ENCODE measurements at places on chromosomes 7 and 10.
A peak's percentile ranks its signal among the peaks of the same experiment; 100 is the strongest.

DNA sequence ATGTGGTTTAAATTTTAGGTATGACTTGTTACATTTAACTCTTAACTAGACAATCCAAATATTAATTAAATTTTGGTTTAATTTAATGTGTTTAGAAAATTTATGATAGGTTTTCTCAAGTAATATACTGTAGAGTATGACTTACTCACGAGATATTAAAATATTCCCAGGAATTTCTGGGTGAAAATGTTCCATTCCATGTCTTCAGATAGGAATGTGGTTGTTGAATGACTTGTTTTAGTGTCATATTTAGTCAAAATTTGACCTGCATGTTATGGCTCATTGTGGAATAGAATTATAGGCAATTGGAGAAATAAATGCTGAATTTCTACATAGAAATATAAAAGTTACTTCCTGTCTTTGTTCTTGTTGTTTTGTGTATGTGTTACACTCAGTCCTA is 46.7 kb downstream of the SHOC2 start:
- no peaks in the 10 kb centered on the region for H3K4me1 ChIP-seq
- no peaks in the 10 kb centered on the region for H3K27me3 ChIP-seq
- no peak overlapping the region for H3K27ac ChIP-seq

GRCh38 chr7:132240262-132240661 is 336.0 kb downstream of the PLXNA4 start:
- no peak overlapping the region for H3K4me3 ChIP-seq
- no peak overlapping the region for H3K27ac ChIP-seq
- DNase-seq, result no peak
- H3K36me3 ChIP-seq, result no peaks in the 10 kb centered on the region

GRCh38 chr7:158612546-158612945 is 24.9 kb upstream of the PTPRN2 start:
- no peaks in the 10 kb centered on the region for H3K4me1 ChIP-seq
- H3K4me3 ChIP-seq, result no peak overlapping the region
- no peak overlapping the region for H3K27ac ChIP-seq

- H3K27me3 ChIP-seq, result no peaks in the 10 kb centered on the region
- no peak overlapping the region for H3K4me3 ChIP-seq
- no peaks in the 10 kb centered on the region for H3K36me3 ChIP-seq
Measured at GRCh38 chr10:77245953-77246352, 391.7 kb downstream of the KCNMA1 start.

- DNase-seq, result no peak
- no peaks in the 10 kb centered on the region for H3K4me1 ChIP-seq
- H3K36me3 ChIP-seq, result no peaks in the 10 kb centered on the region
- no peak overlapping the region for H3K27ac ChIP-seq
- H3K4me3 ChIP-seq, result no peak overlapping the region
Measured at GRCh38 chr10:60148266-60148840, 241.3 kb downstream of the ANK3 start.

DNA sequence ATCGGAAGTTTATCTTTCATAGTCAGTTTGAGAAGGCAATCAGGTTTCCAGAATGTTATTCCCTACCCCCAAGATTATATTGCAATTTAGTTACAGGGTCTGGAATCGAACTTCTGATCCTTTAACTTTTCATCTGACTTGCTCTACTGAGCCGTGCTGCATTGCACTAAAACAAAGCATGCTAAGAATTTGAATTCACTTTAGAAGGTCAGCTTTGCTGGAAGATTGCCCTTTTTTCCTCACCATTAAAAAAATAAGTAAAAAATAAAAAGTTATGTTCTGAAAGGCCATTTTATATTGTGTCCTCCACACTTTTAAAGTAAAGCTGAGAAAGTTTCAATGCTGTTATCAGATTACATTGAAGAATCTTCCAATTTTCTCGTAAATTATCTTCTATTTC is 388.8 kb upstream of the PHF14 start:
- H3K4me3 ChIP-seq, result no peak overlapping the region
- H3K4me1 ChIP-seq, result no peaks in the 10 kb centered on the region
- no peaks in the 10 kb centered on the region for H3K27me3 ChIP-seq
- H3K27ac ChIP-seq, result no peak overlapping the region
- no peaks in the 10 kb centered on the region for H3K36me3 ChIP-seq

DNA sequence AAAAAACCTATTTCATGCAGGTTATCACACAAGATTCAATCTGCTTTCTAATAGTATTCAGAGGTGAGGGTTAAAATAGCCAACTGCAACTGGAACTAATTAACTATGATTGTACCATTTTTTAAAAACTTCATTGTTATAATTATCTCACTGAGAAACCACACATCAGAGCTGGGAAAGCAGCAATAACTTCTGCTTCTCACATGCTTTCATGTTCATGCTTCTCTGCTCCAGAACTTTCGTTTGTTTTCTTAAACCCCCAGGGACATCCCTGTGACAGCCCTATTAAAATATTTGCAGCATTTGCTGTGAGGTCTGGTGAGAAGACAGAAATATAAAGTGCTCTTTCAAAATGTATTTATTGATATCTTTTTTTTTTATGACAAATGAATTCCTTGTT is 389.0 kb upstream of the SORCS1 start:
- no peaks in the 10 kb centered on the region for H3K36me3 ChIP-seq
- no peaks in the 10 kb centered on the region for H3K27me3 ChIP-seq
- H3K4me1 ChIP-seq, result no peaks in the 10 kb centered on the region
- no peak overlapping the region for H3K4me3 ChIP-seq

DNA sequence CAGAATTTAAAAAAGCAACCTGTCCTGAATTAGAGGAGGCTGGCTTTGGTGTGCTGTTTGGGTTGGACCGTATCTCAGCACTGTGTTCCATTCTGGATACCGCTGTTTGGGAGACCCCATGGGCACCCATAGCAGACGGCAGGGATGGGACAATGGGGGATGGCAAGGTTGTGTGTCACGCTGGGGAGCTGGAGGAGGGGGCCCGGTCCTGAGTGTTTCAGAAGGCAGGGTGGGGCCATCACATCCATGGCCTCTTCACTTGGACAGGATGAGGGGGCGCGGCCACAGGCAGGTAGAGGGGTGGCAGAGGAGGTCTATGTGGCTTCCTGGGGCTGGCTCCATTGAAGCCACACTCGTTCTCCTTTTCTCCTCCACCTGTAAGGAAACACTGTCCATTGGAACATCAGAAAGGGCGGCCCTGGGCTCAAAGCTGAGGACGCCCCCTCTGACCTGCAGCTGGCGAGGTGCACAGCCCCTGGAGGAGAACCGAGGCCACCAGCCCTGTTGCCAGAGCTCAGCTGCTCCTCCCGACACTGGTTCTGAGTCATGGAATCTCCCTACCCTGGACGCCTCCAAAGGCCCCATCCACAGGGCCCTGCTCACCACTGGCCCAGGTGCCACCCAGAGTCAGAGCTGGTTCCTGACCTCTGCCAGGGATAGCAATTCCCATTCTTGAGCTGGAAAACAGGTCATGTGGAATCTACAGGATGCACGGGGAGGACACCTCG is 587.3 kb downstream of the DNAJB6 start:
- no peaks in the 10 kb centered on the region for H3K27me3 ChIP-seq
- DNase-seq, result no peak
- no peak overlapping the region for H3K27ac ChIP-seq
- H3K4me3 ChIP-seq, result no peak overlapping the region

- no peak for DNase-seq
- peaks cover 52% of the 10 kb centered on the region for H3K4me1 ChIP-seq
- no peaks in the 10 kb centered on the region for H3K27me3 ChIP-seq
- peak overlapping the region; percentile 66 for H3K27ac ChIP-seq
Measured at GRCh38 chr7:139725858-139726484, 51.8 kb downstream of the HIPK2 start.

DNA sequence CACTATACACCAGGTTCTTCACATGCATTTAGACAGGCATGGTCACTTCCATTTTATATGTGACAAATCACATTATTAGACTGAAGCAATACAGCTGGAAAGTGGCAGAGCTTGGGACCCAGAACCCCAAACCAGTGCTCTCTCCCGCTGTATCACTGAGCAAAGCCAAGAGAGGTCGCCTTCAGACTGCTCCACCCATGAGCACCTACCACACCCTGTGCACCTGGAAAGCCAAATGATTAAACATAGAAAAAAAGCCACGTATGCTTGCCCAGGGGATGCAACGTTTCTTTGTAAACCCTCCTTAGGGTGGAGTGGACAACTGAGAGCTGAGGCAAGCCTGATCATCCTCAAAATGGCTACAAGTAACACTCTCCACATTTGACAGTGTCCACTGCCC is 72.5 kb downstream of the CCDC6 start:
- peaks cover 18% of the 10 kb centered on the region for H3K4me1 ChIP-seq
- H3K27me3 ChIP-seq, result no peaks in the 10 kb centered on the region
- peaks cover 4% of the 10 kb centered on the region for H3K36me3 ChIP-seq
- no peak overlapping the region for H3K27ac ChIP-seq

- no peak overlapping the region for H3K4me3 ChIP-seq
- H3K36me3 ChIP-seq, result no peaks in the 10 kb centered on the region
- H3K4me1 ChIP-seq, result no peaks in the 10 kb centered on the region
- H3K27ac ChIP-seq, result no peak overlapping the region
Measured at GRCh38 chr7:33563651-33564050, 341.7 kb upstream of the BMPER start.

GRCh38 chr7:131057794-131058070 is 269.9 kb upstream of the MKLN1 start:
- no peaks in the 10 kb centered on the region for H3K36me3 ChIP-seq
- H3K27me3 ChIP-seq, result no peaks in the 10 kb centered on the region
- peak overlapping the region; percentile 85 for H3K27ac ChIP-seq
- no peak overlapping the region for H3K4me3 ChIP-seq
- H3K4me1 ChIP-seq, result peaks cover 7% of the 10 kb centered on the region

- no peak for DNase-seq
- H3K27me3 ChIP-seq, result no peaks in the 10 kb centered on the region
- H3K36me3 ChIP-seq, result no peaks in the 10 kb centered on the region
- H3K27ac ChIP-seq, result no peak overlapping the region
Measured at GRCh38 chr7:94409200-94409948, 14.7 kb downstream of the COL1A2 start.

- DNase-seq, result no peak
- H3K4me3 ChIP-seq, result no peak overlapping the region
- H3K27me3 ChIP-seq, result no peaks in the 10 kb centered on the region
- H3K27ac ChIP-seq, result no peak overlapping the region
Measured at GRCh38 chr10:128310971-128311658, 184.9 kb upstream of the MKI67 start.

DNA sequence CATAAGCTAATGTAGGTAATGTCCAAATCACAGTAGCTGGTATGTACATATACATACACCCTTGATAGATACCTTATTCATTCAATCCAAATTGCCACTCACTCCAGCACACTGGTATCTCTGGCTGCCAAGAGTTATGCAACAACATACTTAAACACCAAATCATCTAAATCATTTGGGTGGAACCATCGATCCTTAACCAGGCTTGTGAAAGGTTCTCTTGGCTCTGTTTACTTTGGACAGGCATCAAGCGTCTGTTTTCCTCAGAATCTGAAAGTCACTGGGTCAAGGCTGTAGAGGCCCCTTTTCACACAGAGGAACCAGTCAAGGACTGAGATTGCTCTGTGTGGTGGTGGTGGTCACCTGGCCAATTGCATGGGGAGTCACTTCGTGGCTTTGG is 24.6 kb downstream of the JAZF1 start:
- H3K4me1 ChIP-seq, result no peaks in the 10 kb centered on the region
- H3K4me3 ChIP-seq, result no peak overlapping the region
- no peaks in the 10 kb centered on the region for H3K36me3 ChIP-seq
- H3K27me3 ChIP-seq, result no peaks in the 10 kb centered on the region
- DNase-seq, result no peak
- no peak overlapping the region for H3K27ac ChIP-seq

- DNase-seq, result no peak
- no peaks in the 10 kb centered on the region for H3K27me3 ChIP-seq
- H3K4me1 ChIP-seq, result no peaks in the 10 kb centered on the region
Measured at GRCh38 chr7:157195868-157196267, 57.1 kb downstream of the UBE3C start.

GRCh38 chr7:133629701-133630100 is 376.8 kb downstream of the EXOC4 start:
- H3K36me3 ChIP-seq, result no peaks in the 10 kb centered on the region
- H3K27me3 ChIP-seq, result no peaks in the 10 kb centered on the region
- H3K27ac ChIP-seq, result no peak overlapping the region
- no peak overlapping the region for H3K4me3 ChIP-seq

GRCh38 chr7:33044401-33044718 is 18.2 kb downstream of the NT5C3A start:
- no peaks in the 10 kb centered on the region for H3K27me3 ChIP-seq
- no peaks in the 10 kb centered on the region for H3K36me3 ChIP-seq
- H3K27ac ChIP-seq, result no peak overlapping the region
- H3K4me3 ChIP-seq, result no peak overlapping the region
- H3K4me1 ChIP-seq, result peaks cover 5% of the 10 kb centered on the region

GRCh38 chr10:70815504-70816219 is at the start of gene SGPL1:
Gene SGPL1 (plus strand): TSS chr10:70815948. CDS start chr10:70816854, 906 bp downstream.
- no peaks in the 10 kb centered on the region for H3K27me3 ChIP-seq
- no peaks in the 10 kb centered on the region for H3K36me3 ChIP-seq
- peak within 1 kb of the TSS; percentile 67 for H3K4me3 ChIP-seq
- peaks cover 2% of the 10 kb centered on the region for H3K4me1 ChIP-seq
- H3K27ac ChIP-seq, result peak within 1 kb of the TSS; percentile 63

DNA sequence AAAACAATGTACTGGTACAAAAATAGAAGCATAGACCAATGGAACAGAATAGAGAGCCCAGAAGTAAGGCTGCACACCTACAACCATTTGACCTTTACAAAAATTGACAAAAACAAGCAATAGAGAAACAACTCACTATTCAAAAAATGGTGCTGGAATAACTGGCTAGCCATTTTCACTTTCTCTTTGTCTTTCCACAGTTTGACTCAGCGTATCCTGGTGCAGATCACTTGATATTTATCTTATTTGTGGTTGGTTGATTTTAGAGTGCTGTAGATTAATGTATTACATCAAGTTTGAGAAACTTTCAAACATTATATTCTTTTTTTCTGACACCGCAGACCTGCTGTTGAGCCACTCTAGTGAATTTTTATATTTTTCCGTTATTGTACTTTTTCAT is 381.4 kb downstream of the DGKB start:
- no peak overlapping the region for H3K4me3 ChIP-seq
- no peaks in the 10 kb centered on the region for H3K27me3 ChIP-seq
- no peak overlapping the region for H3K27ac ChIP-seq
- DNase-seq, result no peak

DNA sequence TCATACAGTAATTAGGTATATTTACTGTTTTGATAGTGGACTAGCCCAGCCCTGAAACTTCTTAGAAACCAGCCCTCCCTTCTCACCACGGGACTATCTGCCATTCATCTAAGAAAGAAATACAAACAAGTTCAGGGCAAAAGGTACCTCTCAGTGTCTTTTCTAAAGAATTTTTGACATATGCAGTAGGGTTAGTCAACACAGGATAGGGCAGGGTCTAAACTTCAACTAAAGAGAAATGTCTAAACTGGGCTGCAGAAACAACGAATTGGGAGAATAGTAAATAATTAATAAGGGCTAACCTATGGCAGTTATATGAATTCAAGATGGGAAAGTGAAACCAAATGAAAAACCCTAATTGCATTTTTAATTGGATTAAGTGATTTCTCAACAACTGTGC is 496.6 kb downstream of the INHBA start:
- no peak for DNase-seq
- H3K27me3 ChIP-seq, result no peaks in the 10 kb centered on the region
- no peak overlapping the region for H3K27ac ChIP-seq
- H3K36me3 ChIP-seq, result no peaks in the 10 kb centered on the region
